ENCODE measurements at places on chromosomes 7 and 10.
A peak's percentile ranks its signal among the peaks of the same experiment; 100 is the strongest.

- no peak for ATAC-seq
Measured at GRCh38 chr7:4854916-4855315, 6.9 kb downstream of the PAPOLB start.

GRCh38 chr7:45876519-45876918, 3.6 kb upstream of the CCDC201 start:
- ATAC-seq, result no peak

- ATAC-seq, result no peak
Measured at GRCh38 chr7:125934955-125935354, 1005.3 kb upstream of the POT1 start.

- ATAC-seq, result no peak
Measured at GRCh38 chr10:64365663-64366062, 844.5 kb downstream of the REEP3 start.

- ATAC-seq, result no peak
Measured at GRCh38 chr7:158997110-158997453, 140.7 kb downstream of the DYNC2I1 start.

DNA sequence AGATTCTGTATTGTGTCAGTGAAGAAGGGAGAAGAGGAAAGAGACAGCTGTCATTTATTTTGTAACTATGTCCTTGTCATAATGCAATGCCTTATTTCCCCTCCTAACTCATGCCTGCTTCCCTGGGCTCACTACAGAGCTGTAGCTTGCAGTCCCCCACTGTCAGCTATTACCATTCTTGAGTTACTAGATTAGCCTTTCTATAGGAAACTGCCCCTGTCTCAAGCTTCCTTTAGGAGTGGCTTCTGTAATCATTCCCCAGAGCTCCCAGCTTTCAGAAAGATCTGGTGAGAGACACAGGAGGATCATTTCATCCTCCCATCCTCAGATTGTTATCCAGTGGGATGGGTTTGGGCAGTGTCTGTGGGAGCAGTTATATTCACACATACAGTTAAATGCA, 32.4 kb upstream of the SMKR1 start:
- ATAC-seq, result no peak

GRCh38 chr10:15843695-15844094, 16.6 kb downstream of the MINDY3 start:
- ATAC-seq, result no peak

DNA sequence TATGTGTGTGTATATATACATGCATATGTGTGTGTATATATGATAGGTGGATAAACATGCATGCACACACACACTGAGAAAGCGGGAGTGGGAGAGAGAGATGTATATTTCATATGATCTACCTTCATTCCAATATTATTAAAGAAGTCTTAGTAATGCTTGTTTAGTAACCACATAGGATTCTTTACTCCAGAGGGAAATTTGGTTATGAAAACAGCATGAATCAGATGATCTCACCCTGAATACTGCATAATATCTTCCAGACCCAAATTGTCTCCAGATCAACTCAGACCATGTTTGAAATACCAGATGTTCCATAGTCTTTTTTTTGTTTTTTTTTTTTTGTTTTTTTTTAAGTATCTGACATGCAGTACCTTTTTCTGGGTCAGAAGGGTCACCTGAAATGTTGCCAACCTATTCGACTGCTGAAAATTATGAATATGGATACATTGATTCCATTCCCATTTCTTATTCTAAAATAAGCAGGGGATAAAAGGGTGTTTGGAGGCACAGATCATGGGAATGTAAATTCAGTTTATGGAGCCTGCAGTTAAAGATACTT, 17.4 kb downstream of the TES start:
- no peak for ATAC-seq

- no peak for ATAC-seq
Measured at GRCh38 chr7:113945018-113945938, 26.5 kb upstream of the PPP1R3A start.

- no peak for ATAC-seq
Measured at GRCh38 chr7:24835643-24836042, 78.4 kb upstream of the GSDME start.

DNA sequence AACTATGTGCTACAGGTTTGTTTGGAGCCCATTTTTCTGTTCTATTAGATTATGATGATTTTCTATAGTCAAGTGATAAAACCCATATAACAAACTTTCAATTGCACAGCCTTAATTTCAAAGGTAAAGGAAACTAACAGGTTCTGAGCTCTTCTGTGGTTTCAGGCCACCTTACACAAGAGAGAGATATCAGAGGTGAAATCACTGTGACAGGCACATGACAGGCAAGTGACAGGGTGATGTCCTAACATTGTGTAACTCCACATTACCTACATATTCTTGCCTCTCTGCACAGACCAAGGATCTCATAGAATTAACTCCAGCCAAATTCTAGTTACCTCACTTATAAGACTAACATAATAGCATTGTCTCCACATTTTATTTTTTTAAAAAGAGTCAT, 35.0 kb downstream of the ZNF22 start:
- ATAC-seq, result no peak

DNA sequence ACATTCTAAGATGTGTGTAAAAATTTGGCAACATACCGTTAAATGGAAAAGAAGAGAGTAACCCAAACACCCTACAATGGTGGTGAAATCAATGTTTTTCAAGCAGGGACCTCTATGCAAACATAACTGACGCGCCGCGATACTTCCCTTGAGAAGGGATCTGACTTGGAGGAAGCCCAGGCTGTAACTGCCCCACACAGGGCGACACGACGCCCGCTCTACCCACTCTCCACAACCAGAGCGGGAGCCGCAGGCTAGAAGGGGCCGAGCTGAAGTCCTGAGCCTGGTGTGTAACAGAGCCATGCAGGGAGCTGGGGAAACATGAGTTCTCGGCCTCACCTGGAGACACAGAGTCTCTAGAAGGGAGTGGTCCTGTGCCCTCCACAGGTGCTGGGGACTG, 120.2 kb downstream of the FAM53B start:
- no peak for ATAC-seq

DNA sequence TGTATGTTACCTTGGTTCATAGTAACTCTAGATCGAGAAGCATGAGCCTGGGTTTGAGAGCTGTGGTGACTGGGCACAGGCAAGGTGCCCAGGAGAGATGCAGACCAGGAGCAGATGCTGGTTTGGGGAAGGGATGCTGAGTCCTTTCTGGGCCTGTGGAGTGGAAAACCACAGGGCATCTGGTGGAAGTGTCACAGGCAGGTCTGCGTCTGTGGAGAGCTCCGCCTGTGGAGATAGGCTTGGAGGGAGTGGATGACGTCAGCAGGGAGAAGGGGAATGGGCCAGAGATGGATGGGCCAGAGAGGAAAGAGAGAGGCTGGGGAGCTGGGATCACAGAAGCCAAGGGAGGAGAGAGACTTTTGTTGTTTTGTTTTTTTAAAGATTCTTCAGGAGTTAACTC, 14.8 kb downstream of the CYP26A1 start:
- ATAC-seq, result no peak

DNA sequence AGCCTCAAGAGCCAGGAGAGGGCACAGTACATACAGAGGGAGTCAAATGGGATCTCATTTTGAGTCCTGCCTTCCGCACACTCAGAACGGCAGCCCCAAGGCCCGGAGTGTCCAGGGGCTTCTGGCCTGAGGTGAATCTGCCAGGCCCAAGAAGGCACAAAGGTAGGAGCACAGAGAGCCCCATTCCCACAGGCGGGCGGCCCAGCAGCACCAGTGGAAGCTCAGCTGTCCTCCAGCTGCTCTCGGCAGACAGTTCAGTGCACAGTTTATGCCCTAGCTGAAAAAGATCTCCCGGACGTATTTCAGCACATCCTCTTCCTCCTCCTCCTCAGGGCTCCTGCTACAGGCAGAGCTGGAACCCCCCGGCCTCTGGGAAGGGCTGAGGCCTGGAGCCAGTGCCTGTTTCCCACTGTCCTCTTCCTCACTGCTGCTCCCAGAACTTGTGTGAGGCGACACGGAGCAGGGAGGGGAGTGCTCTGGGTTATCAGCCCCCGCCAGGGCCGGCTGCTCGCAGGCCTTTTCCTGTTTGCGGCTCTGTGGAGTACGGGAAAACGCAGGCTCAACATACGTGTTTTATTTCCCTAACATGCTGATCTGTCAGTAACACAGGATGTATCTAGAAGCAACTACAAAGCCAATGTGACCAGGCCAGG, 4.0 kb downstream of the CYREN start:
- ATAC-seq, result no peak

- peak; percentile 91 for ATAC-seq
Measured at GRCh38 chr7:99997545-99998137, 17.8 kb upstream of the ZKSCAN1 start.

- ATAC-seq, result peak; percentile 99
Measured at GRCh38 chr10:26430641-26431163, 7.4 kb upstream of the APBB1IP start.

- ATAC-seq, result no peak
Measured at GRCh38 chr10:122381680-122382079, 7.2 kb downstream of the PLEKHA1 start.

- ATAC-seq, result no peak
Measured at GRCh38 chr7:66847879-66848790, 72.9 kb upstream of the TMEM248 start.

- ATAC-seq, result peak; percentile 21
Measured at GRCh38 chr7:129122078-129122750, 22.3 kb upstream of the TSPAN33 start.

DNA sequence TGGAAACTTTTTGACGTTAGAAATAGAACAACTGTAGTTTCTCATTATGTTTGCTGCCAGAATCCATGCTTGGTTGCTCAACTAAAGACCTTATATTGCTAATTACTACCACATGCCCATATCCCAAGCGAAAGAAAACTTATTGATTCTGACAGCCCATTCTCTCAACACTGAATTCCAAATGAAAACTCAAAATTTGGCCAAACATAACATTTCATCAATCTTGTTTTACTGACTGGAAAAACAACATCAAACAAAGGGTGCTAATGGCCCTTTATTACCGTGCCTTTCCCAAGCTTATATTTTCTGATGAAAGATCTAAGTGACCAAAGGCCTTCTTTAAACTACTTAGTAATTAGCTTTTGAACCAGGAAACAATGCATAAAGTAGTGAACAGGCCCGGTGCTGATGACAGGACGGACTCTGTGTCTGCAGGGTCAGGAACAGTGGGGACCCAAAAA, 531.8 kb downstream of the KCNMA1 start:
- no peak for ATAC-seq

- no peak for ATAC-seq
Measured at GRCh38 chr10:124594240-124594639, 132.6 kb downstream of the LHPP start.

DNA sequence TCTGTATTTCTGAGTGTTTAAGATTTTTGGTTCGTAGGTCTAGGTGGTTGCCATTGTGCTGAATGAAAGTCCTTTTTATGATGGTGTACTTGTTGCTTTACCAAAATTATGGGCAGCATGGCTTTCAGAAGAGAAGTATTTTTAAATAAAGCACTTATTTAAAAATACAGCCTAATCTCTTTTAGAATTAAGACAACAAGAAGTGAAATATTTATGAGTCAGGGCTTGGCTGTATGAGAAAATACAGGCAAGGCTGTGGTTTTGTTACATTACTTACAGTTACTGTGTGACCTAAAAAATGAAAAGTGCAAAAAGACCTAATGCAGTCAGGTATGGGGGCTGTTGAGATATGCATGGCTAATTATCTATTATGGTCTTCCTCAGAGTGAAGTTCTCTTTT, 185.2 kb upstream of the PPP1R3A start:
- no peak for ATAC-seq

DNA sequence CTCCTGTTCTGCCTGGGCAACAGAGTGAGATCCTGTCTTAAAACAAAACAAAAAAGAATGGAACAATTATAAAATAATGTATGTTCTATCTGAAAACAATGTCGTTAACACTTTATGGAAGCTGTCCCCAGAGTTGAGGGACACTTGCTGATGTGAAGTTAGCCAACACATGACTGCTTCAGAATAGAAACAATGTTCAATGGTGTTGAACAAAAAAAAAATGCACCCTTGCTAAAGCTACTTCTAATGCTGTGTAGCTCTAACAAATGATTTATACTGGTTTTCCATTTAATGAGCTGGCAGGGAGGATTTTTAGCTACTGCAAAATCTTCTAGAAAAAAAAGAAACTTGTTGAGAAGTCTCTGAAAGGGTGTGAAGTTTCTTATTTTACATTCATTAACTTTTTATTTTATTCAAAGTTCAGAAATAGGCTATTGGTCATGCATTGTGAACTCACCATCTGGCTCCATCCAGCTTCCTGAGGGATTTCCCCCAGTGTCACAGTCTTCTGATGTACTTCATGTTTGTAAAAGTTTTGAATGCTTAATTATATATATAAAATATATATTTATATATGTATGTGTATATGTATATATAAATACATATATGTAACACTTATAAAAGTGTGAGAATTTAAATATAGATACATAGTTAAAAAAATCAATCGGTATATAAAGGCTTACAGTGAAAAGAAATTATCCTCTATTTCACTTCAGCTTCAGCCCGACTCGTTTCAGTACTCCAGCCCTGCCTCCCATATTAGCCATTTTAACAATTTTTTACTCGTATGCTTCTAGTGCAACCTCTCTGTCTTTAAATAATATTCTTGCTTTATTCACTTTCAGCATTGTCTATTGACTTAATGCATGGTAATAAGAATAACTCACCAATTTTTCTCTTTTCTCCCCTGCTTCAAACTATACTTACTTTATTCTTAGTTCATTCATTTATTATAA, 35.0 kb downstream of the HDAC9 start:
- no peak for ATAC-seq

DNA sequence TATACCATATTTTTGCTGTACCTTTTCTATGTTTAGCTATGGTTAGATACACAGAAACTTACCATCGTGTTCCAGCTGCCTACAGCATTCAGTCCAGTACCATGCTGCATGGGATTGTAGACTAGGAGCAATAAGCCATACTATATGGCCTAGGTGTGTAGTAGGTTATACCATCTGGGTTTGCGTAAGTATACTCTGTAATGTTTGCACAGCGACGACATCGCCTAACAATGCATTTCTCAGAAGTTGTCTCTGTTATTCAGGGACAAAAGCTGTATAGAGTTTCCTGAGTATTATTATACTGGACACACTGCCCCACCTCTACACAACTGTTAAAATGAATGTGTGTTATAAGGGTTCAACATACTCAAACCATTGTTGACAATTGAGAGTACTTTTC, 93.8 kb upstream of the MKI67 start:
- ATAC-seq, result no peak

DNA sequence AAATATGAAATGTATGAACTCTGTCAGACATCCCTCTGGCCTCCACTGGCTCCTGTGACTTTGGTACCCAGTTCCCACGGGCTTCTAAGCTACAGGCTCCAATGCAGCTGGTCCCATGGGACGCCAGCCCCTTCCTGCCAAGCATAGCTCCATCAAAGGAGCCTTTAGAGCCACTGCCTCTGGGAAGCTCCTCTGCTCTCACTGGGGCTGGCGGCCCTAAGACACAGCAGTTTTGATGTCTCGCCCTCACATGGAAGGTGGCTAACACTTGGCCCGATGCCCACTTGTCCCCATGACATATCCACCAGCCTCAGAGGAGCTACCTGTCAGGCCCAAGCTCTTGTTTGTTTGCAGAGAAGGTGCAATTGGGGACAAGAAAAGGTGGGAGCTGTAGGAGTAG, 453.7 kb upstream of the LRRN3 start:
- no peak for ATAC-seq

DNA sequence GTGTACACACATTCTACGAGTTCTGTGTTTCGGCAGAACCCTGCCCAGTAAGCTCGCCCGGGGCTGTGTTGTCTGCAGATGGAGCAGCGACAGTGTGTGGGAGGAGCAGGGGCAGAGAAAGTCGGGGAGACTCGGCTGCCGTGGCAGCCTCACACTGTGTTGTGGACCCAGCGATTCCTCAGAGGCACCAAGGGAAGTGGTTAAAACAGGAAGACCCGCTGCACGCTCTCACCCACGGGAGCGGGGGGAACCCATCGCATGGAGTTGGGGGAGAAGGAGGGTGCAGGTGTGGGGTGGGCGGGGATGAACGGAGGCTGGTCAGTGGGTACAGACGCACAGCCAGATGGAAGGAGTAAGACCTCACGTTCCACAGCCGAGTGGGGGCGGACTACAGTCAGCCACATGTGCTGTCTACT, 250.2 kb downstream of the ELFN1 start:
- ATAC-seq, result peak; percentile 54
